Activated CD4-positive, alpha-beta T cell treated with anti-CD3 and anti-CD28 coated beads, Interleukin-2, Interleukin-6, amounts not matched to agents 100 ng/mL and 50 ng/mL, durations not matched to agents 16 hours and 8 hours (primary cell): ENCODE measurements at places on chromosomes 3 and 15.

DNA sequence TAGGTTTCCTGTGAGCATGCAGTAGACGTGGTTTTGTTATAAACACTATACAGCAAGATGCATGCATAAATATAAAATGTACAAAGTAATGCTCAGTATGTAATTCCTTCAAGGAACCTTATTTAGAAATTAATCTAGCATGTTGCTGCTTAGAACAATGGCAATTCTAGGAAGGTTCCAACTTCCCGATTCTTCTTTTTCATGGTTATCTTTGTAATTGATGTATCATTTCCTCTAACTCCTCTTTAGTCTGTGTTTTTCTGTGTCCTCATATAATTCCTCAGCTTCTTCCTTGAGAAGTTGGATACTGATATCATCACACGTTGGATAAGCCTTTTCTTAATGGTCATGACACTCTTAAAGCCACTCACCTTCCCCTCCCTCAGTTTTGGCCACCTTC lies 3.5 kb downstream of the TSEN2 start:
- no peak for DNase-seq

GRCh38 chr3:52798978-52799476 lies 4.4 kb downstream of the ITIH3 start:
- peak; percentile 41 for DNase-seq

GRCh38 chr3:62134061-62134496 lies 239.3 kb downstream of the FEZF2 start:
- no peak for DNase-seq

GRCh38 chr3:98809557-98809956 lies 46.4 kb downstream of the ST3GAL6 start:
- DNase-seq, result no peak

DNA sequence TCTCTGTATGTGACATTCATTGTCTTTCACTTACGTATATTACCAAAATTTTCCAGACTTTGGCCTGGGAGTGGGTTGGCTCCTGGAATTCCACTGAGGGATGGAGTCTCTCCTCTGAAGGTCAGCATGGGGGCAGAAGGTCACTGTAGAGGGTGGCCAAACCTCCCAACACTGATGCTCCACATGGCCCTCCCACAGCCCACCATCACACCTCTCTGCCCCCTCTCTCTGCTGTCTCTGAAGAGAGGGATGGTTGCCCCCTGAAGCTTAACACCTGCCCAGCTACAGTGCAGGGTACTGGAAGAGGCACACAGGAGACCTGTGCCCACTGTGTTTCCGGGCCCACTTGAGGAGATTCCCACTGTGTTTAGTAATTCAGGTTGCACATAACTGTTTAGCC lies 52.2 kb downstream of the CMTM6 start:
- DNase-seq, result no peak

DNA sequence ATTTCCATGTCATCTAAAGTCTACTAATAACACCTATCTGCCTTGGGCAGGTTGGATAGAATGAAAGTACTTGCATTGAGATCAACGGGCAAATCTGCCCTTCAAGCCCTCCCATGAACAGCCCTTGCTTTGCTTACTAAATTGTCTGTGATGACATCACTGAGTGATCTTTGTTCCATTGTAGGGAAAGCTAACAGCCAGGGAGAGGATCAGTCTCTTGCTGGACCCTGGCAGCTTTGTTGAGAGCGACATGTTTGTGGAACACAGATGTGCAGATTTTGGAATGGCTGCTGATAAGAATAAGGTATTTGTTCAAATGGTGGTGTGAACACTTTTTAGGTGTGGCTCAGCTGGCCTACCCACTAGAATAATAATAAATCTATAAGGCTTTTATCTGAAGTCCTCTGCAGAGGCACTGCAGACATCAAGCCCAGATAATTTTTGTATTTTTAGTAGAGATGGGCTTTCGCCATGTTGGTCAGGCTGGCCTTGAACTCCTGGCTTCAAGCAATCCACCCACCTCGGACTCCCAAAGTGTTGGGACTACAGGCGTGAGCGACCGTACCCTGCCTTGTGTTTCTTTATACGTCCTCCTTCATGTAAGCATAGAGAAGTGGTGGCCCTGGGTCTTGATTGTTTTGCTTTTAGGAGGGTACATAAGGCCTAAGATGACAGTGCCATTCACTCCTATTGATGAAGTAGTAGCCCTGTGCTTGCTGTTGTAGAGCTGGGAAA lies 5.7 kb downstream of the PCCB start:
- no peak for DNase-seq

GRCh38 chr15:100598655-100599054 lies 3.3 kb downstream of the LINS1 start:
- DNase-seq, result peak; percentile 15

GRCh38 chr3:134486577-134487041 lies 752 bp downstream of the CEP63 start:
- DNase-seq, result peak; percentile 32

DNA sequence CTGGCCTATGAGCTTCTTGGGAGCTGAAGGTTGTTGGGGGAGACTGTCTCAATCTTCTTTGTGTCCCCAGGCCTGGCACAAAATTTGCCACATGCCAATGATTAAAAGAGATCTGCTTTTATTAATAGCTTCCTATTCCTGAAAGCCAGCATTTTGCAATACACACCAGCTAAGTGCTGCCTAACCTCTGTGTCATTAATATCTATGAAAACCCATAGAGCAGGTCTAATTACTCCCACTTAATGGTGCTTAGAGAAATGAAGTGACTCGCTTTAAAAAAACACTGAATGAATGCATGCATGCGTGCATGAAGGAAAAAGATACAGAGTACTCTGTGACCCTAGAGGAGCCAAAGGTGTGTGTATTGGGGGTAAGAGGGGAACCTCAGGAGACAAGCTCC lies 55.0 kb downstream of the SLC6A1 start:
- DNase-seq, result no peak

- DNase-seq, result no peak
These were observed 84.4 kb upstream of the KCNMB2 start for GRCh38 chr3:178451799-178452198.

DNA sequence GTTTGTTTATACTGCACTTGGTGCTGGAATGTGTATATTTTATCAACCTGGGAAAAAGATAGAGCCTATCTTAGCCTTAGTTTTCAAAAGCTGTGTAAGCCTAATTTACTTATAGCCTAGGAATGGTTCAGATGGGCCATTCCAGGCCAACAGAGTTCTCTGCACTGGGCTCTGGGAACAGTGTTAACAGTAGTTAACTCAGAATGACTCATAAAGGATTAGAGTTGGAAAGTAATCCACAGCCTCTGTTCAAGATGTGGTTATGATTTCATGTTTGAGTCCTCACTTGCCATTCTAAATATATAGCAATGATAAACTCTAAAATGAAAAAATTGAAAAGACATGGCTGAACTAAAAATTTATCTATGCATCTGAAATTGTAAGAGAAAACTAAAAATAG lies 22.6 kb upstream of the PEX5L start:
- no peak for DNase-seq

DNA sequence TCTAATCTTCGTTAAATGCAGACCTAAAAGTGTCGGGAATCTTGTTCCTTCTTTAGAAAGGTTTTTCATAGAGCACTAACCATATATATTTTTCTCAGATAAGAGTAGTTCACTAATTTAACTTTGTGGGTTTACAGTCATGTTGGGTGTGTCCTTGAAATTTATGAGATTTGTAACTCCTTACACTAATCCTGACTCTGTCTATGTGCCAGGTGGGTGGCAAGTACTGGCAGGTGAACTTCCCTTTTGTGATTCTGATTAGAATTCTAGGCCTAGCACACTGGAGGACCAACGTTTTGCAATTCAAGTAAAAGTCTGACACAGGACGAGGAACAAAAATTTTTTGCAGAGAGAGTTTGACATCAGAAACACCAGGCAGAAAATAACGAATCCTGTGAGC lies 220.1 kb downstream of the P3H2 start:
- no peak for DNase-seq

DNA sequence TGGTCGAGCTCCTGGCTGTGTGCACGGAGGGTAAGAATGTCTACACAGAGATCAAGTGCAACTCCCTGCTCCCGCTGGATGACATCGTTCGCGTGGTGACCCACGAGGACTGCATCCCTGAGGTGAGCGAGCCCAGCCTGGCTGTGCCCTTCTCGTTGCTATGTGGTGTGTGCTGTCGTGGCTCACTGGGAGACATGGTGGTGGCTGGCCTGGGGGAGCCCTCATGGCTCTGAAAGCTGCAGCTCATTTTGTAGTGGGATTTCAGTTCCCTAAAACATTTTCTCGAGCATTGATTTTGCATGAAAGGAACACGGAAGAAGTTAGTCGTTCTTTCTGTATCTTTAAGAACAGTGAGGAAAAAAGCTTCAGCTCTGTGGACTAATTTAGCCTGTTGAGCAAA lies 200.5 kb downstream of the ITPR1 start:
- no peak for DNase-seq

GRCh38 chr3:123750209-123750608 lies 133.9 kb downstream of the MYLK start:
- no peak for DNase-seq

DNA sequence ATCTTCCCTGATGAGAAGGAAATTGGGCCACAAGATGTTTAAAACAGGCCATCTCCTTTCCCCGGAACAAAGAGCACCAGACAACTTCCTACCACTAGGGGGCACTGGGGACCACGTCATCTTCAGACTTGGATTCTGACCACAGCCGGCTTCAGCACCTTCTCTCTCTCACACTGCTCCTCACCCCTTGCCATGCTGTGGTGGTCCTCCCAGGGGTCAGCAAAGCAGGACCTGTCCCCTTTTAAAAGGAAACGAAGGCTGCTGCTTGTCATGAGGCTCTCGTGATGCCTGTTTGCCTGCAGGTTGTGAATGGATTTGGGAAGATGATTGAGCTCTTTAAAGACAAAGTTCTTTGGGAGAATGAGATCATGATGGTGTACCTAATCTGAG lies 16.2 kb downstream of the RFT1 start:
- peak; percentile 90 for DNase-seq

- peak; percentile 64 for DNase-seq
These were observed 13.0 kb downstream of the TGM5 start for GRCh38 chr15:43253431-43254403.

DNA sequence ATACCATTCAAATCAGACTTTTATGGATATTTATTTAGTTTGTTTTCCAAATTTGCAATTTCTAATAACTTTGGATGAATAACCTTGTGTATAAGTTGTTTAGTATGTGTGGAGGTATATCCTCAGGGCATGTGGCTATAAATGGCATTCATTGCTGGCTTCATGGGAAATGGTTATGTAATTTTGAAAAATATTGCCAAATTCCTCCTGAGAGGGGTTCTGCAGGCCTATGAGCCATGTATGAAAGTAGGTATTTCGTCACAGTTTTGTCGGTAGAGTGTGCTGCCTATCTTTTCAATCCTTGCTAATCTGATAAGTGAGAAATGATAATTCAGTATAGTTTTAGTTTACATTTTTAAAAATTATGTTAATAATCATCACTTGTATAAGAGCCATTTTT lies 256.4 kb upstream of the ZNF385D start:
- no peak for DNase-seq

DNA sequence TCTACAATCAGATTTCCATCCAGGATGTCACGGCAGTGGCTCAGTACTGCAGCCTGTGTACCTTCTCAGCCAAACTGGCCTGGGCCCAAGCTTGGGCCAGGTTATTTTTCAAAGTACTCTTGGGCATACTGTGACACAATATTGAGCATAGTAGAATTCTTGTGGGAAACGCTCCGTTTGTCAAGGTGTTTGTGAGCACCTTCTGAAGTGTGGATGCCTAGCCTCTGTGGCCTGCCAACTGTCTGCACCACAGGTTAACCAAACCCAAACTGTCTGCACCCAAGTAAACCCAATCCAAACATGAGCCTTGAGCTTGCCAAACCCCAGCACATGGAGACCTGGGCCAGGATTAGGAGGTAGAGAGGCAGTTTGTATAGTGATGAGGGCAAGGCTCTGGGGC lies 25.4 kb downstream of the CTDSPL start:
- DNase-seq, result no peak

DNA sequence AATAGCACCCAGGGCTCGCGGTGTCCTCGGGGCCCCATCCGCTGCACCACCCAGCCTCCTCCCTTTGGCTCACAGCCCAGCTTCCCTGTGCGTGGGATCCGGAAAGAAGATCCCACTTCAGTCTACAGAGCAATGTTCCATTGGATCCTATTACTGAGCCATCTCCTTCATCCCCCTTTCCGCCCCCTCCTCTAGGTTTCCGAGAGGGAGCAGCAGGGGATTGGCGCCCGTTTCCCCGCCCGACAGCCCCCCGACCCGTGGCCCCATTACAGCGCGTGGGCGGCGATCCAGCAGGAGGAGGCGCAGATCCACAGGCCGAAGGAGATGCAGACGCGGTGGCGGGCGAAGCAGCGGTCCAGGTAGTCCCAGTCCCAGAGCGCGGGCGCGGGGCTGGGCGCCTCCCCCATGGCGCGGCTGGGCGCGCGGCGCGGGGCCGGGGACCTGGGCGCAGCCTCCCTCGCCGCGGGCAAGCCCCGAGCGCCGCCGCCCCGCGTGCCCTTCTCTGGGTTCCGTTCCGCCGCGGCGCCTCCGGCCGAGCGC lies 340 bp downstream of the TMEM44 start:
- no peak for DNase-seq

GRCh38 chr3:158789592-158789991 lies 12.3 kb upstream of the MFSD1 start:
- no peak for DNase-seq

GRCh38 chr15:39936187-39936586 lies 2.3 kb downstream of the EIF2AK4 start:
- DNase-seq, result no peak

DNA sequence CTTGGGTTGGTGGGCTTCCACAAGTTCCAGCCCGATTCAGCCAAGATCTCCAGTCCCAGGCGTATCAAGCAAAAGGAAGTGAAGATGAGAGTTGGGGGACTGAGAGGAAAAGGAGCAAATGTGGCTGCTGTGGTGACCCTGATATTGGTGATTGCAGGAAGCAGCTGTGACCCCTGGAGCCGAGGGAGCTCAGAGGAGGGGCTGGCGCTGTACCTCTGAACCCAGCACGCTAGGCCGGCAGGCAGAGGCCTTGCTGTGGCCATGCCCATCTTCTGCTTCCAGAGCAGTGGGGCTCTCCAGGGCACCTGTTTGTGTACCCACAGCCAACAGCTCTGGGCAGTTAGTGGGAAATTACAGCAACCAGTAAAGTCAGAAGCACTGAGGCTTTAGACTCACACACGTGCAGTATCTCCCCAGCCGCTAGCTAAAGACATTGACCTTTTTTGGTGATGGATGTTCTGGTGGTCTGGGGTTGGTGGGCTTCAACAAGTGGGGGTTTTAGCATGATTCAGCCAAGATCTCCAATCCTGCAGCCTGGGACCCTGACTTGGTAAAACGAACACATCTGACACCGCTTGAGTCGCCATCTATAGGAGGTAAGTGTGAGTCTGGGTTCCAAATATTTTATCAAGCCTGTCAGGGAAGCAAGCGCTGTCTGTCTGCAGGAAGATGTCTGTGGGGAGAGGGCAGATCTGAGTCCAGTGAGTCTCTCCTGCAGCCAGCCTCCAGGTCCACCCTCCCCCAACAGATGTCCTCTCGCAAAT lies 33.1 kb downstream of the TM2D3 start:
- no peak for DNase-seq

DNA sequence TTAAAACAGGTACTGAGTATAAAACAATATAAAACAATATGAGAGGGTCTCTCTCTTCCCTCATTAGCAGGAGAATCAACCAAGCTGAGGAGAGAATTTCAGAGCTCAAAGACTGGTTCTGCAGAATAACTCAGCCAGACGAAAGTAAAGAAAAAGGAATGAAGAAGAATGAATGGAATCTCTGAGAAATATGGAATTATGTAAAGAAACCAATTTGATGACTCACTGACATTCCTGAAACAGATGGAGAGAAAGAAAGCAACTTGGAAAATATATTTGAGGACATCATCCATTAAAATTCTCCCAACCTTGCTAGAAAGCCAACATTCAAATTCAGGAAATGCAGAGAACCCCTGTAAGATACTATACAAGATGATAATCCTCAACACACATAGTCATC lies 630.9 kb downstream of the PYDC2 start:
- DNase-seq, result no peak

- DNase-seq, result no peak
These were observed 52.2 kb downstream of the LARS2 start for GRCh38 chr3:45440562-45440961.
